ENCODE measurements at places on chromosomes 3 and 15.

DNA sequence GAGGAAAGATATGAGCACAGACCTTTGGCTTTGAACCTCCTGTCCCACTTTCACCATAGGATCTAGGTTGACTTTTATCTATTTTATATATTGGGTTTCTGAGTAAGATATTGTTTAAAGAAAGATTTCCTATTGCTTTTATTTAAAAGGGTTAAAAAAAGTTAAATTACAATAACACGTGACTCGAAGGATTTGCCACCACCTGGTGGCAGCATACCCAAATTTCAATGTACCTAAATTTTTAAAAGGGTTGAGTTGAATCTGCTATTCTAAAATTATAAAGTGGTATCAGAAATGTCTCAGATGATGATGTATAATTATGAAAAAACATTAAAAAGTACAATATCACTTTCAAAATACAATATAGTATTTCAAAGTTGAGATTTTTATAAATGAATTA lies 368.4 kb downstream of the MECOM start:
- no peak for ATAC-seq

DNA sequence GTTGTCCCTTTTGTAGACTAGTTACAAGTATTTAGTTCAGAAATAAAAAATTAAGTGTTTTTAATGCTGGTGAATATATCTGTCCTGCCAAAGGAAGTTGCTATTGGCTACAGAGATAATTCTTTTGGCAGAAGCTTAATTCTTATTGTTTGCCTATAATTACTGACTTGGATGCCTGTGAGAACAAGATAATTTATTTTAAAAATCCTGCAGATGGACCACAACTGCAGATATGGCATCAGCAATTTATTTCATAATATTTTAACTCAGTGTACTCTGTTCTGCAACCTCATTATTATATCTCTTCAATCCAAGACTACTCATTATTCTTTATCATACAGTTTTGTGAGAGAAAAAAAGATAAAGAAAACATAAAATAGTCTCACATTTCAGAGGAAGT lies 789.8 kb downstream of the NAALADL2 start:
- ATAC-seq: no peak

DNA sequence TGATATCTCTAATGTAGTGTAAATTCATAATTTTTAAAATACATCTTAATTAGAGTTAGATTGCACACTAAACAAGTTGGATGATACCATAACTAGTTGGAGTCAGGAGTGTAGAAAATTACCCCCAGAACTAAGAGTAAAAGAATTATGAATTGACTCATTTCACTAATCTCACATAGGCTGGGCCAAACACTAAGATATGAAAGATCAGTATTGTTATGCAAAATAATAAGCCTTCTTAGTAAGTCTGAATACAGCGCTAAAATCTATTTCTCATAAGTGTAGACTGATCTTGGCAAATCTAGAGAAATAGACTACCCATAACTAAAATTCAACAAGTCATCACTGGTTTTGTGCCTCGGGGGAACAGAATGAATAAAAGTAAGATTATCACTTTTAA lies 979.0 kb downstream of the ROBO1 start:
- no peak for ATAC-seq

DNA sequence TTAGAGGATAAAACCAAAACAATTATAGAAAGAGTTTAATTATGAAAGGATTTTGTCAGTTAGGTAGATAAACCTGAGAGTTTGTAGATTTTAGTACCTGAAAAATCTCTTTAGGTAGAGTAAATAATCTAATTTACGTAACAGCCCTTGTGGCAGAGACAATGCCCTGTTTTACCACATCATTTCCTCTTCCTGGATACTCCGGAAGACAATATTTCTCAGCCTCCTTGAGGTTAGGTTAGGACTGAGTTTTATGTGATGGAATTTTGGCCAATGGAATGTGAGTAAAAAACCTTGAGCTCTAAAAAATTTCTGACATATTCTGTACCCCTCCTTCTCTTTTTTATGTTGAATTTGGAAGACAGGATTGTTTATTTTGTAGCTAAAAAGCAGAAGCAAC lies 50.7 kb upstream of the TPRG1 start:
- ATAC-seq: no peak

DNA sequence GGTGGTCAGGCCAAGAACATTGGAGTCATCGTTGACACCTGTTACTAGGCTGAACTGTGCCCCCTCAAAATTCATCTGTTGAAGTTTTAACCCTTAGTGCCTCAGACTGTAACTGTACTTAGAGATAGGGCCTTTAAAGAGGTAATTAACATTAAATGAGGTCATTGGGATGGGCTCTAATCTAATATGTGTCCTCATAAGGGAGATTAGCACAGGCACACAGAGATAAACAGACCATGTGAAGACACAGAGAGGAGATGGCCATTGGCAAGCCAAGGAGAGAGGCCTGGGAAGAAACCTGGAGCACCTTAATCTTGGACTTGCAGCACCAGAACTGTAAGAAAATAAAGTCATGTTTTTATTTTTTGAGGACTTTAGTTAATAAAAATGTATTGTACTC lies 59.6 kb downstream of the PLCL2 start:
- ATAC-seq: no peak

DNA sequence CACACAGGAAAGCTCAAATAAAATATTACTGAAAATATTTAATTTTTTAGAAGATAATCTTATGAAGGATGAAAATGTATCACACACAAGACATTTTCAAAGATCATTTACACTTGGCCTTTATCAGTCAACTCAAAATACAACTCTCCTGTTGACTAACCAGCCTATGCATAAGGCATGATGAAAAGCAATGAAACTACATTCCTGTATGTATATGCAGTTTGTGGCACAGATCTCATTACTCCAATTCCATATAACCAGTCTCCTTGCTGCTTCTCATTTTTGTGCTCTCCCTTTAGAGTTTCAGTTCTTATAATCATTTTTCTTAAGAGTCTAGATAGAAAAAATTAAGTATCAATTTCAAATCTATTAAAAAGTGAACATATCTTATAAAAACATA lies 25.8 kb downstream of the AQR start:
- ATAC-seq: no peak
